ENCODE measurements at places on chromosomes 16 and 17.

DNA sequence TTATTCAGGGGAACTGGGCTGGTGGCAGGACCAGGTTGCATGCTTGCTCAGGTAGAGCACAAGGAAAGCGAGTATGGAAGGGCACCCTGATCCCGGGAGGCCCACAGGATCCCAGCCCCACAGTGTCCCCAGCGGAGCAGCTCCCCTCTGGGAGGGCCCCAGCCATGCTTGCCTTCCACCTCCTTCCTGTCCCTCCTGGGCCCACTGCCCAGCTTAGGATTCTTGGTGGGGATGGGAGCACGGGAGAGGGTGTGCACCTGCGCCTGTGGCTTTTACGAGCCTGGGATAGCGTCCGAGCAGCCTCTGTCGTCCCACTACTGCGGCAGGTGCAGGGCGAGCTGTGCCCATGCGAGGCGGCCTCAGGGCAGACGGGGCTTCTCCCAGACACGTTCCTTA lies 114.5 kb downstream of the BANP start:
- DNase-seq: no peak

DNA sequence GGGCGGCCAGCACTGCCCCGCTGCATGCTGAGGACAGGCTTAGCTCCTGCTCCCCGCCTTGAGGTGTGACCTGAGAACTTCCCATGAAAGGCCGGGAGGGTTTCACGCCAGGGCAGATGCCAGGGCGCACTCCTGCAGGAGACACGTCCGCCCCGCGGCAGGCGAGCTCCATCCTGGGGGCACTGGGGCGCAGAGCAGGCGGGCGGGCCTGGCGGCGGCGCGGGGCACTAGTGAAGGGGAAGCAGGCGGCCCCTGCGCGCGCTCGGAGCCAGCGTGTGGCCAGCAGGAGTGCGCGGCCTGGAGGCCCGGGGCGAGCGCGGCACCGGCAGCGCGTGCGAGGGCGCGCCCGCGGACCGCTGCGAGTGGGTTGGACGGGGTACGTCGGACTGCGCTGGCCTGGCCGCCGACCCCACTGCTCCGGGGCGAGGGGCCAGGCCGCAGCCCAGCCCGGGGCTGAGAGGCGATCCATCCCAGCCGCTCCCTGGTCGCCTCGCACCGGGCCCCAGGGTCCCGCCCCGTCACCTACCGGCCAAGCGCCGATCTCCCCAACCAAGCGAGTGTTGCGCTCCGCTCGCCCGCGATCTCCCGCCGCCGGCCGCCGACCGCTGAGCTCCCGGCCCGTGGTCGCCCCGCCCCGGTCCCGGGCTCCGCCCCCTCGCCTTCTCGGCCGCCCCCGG lies at the start of gene MAP3K14:
MAP3K14 (minus strand) TSS at position 587 of the 677 bp plus-strand sequence. CDS start 26,275 bp downstream, outside the sequence.
- peak; percentile 56 for DNase-seq

DNA sequence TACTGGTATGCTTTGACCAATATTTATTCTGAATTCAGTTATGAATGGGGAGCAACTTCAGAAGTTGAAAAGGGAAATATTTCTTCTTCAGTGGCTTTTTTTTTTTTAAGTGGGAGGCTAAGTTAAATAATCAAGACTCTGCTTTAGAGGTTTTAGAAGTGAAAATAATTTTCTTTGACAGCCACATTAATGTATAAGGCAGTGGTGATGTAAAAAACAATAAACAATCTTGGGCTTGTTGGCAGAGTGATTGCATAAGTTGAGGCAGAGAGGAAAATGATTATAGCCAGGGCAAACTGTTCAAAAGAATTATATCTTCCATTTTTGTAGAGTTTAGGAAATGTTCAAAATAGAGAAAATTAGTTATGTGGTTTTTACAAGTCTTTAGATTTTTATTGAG lies 5.4 kb upstream of the KRT12 start:
- no peak for DNase-seq

DNA sequence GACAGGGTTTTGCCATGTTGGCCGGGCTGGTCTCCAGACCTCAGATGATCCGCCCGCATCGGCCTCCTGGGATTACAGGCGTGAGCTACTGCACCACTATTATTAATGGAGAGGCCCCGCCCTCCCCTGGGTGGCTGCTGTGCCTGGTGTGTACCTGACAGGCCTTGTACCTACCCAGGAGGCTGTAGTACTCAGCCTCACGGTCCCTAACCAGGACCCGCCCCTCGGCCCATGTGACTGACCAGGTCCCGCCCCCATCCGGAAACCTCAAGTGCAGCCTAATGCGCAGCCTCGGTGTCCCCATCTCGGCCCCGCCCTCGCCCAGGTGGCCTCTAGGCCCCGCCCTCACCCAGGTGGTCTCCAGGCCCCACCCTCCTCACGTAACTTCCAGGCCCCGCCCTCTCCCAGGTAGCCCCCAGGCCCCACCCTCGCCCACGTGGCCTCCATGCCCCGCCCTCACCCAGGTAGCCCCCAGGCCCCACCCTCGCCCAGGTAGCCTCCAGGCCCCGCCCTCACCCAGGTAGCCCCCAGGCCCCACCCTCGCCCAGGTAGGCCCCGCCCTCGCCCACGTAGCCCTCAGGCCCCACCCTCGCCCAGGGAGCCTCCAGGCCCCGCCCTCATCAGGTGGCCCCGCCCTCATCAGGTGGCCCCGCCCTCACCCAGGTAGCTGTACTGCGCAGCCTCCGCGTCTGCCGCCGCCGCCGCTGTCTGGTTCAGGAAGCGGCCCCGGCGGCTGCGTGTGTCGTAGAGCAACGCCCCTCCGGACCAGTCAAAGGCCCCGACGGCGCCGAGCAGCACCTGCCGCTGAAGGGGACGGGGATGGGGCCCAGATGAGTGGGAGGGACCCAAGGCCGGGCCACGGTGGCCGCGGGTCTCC lies 31.0 kb downstream of the HASPIN start:
- peak; percentile 84 for DNase-seq

DNA sequence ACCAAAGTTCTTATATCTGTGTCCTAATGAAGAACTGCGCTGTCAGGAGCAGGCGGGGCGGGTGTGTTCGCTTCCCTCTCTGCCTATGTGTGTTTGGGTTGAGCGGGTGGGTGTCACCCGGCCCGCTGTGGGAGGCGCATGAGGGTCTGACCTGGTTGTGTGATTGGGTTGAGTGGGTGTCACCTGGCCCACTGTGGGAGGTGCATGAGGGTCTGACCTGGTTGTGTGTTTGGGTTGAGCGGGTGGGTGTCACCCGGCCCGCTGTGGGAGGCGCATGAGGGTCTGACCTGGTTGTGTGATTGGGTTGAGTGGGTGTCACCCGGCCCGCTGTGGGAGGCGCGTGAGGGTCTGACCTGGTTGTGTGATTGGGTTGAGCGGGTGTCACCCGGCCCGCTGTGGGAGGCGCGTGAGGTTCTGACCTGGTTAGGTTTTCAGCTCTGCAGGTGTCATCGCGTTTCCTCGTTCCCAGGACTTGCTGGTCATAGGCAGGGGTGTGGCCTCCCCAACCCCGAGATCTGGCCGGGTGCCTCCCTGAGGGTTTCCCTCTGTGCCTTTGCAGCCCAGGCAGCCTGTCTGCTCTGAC lies 69.6 kb upstream of the ZNF750 start:
- DNase-seq: no peak

DNA sequence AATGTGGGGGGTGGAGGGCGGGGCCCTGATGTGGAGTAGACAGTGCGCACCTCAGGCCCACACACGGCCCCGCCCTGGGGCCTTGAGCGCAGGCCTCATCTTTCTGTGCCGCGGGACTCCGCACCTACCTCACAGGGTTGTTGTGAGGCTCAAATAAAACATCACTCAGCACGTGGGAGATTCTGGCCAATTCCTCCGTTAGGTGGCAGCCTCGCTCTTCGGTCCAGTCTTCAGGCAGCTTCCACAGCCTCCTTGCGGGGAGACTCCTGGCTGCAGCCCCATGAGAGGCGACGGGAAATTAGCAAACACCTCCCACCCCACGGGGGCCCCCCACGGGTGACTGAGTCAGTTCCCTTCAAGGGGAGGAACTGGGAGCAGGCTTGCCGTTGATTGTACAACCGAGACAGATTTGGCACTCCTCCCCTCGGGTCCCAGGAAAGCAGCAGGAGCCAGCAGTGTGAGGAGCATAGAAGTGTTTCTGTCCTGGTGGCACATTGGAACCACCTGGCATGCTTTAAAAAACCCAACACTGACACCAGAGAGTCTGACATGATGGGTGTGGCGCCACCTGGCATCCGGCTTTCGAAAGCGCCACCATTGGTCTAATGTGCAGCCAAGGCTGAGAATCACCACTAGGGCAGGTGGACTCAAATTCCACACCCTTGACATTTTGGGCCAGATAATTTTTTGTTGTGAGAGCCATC lies 7.6 kb downstream of the MRM1 start:
- no peak for DNase-seq

GRCh38 chr17:6069539-6070429 lies at the start of gene WSCD1:
TSS of gene WSCD1 (plus strand) at chr17:6070379. CDS start at chr17:6080659, 10,280 bp downstream.
- DNase-seq: no peak

DNA sequence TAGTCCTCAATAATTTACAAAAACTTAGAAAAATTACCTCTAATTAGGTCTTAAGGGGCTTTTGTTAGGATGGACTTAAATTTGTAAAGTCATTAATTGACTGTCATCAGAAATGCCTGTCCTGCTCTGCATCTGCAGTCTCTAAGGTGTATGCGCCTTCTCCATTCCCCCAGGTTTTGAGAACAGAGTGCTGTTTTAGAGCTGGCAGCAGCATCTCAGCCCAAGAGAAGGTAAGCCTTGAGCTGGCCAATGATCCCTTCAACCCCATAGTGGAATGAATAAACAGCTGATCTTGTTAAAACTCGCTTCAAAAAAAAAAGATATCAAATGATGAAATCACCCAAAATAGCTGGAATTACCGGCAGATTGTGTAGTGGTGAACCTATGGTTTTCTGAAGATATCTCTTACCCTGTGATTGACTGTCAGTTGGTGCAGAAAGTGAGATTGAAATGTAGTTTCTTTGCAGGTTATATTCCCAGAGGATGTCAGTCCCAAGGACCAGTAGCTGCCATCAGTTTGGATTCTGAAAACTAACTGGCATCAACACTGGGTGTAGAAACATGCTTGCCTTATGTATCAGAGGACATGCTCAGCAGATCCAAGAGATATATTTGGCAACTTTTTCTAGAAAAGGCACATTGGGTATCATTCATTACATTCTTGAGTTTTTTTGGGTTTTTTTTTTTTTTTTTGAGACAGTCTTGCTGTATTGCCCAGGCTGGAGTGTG lies 25.7 kb downstream of the TRPV2 start:
- no peak for DNase-seq

DNA sequence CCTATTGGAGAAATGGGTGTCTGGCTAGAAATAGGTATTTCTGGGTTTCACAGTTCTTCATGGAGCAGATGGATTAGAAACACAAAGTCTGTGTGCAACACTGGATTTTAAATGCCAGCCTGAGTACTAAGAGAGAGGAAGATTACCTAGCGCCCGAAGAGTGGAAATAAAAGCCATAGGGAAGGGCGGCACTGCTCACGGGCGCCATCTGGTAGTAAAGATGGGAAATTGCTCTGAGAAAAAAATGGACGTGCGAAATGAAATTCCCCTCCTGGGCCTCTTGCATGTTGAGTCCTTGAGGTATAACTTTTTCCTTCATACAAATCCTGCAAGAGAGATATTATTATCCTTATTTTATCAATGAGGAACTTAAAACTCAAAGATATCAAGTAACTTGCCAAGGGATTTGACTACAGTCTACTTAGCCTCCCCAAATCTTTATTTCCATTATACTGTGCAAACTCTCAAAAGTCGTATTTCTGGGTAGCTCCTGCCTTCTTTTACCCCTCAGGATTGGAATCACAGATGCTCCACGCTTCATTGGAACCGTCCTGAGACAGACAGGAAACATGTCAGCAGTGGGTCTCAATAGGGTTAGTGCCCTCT lies 72.8 kb downstream of the MMD start:
- DNase-seq: peak; percentile 24

DNA sequence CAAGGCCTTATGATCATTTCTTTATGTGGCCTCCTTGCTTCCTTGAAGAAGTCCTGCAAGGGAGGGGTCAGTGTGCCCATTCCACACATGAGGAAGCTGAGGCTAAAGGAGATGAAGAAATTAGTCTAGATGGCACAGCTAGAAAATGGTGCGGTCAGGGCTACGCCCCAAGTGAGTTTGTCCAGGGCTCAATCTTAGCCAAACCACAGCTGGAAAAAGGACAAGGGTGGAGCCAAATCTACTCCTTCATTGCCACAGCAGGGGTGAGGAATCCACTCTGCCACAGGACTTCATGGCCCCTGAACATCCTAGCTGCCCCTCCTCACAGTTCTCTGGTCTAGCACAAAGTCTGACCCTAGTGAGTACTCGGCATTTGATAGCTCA lies 16.2 kb downstream of the BEAN1 start:
- no peak for DNase-seq

- DNase-seq: no peak
Measured at GRCh38 chr16:74219706-74220105, 76.9 kb upstream of the PSMD7 start.

DNA sequence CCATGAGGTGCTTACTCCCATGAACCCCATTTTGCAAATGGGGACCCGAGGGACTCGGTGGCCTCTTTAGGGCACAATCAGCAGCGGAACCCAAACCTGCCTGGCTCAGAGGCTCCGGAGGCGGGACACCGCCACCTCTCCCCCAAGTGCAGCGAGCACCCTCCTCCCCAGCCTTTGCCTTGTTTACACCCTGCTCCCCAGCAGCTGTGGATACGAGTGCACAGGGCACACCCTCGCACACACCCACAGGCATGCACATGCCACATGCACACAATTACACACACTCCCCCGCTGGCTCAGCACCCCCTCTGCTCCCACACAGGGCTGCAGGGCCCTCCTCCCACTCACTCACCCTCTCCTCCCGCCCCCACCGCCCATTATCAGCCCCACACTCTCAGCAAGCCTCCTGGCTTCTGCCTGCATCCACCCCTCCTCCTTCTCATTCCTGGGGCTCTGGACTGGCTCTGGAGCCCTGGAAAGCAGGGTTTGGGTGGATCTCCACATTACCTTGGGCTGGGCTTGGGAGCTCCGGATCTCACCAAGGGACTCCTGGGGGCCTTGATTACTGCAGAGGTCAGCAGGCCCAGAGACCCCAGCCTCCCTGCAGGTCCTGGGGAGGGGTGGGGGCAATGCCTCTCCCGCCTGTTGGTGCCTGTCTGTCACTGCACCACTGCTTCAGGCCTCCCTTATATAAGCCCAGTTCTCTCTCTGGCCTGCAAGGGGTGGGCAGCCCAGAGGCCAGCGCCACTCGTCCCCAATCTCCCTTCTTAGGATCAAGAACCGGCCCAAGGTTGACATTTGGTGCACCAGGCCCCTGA lies 6.4 kb downstream of the PDK2 start:
- DNase-seq: no peak

DNA sequence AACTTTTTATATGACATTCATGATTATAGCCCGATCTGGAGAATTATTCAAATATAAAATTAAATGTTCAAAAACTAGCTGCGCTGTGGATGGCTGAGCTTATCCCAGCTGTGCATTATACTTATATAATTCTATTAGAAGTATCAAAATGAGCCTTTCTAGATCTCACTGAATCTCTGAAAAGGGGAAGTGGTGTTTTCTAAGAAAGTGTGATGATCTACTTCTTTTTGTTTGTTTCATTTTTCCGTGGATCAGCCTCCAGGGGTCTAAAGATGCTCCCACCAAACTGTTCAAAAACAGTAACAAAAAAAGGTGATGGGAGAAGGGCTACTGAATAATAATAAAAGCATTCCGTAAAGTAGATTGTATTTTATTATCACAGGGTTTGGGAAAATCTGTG lies 411.3 kb upstream of the PSMD7 start:
- no peak for DNase-seq

GRCh38 chr16:21116148-21116693 lies 34.4 kb downstream of the DNAH3 start:
- DNase-seq: no peak

- no peak for DNase-seq
Measured at GRCh38 chr17:2084766-2085647, 30.1 kb downstream of the HIC1 start.
